ENCODE measurements at places on chromosomes 2 and 18.

- no peak for DNase-seq
Measured at GRCh38 chr2:63058921-63059792, 8.5 kb downstream of the OTX1 start.

DNA sequence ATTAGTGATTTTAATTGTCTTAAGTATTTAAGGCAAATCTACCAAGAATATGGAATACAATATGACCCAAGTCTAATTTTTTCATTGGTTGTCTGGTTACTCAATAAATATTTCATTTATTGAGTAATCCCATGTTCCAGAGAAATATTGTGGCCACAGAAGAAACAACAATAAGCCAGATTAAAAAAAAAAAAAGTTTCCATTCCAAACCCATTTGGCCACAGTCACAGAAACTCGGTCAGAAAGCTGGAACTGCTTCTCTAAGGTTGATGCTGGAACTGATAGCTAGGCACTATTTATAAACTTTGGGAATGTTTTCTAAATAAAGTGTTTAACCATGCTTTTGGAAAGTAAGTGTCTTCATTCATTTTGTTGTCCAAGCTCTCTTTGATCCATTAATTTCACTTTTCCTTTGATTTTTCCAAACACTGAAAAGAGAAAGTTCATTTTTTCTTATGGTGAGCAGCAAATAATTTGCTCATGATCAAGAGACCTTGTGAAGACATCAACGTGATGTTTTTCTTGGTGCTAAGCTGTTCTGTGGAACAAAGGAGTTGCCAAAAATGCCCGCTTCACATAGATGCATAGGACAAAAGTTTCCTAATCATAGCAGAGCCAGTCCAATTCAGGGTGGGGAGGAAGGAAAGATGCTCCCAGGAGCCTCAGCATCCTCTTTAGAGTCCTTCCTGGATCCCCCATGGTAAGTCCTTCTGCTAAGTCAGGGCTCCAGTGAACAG, 72.1 kb upstream of the CCBE1 start:
- no peak for DNase-seq

- DNase-seq, result no peak
Measured at GRCh38 chr2:95551055-95551568, 40.7 kb upstream of the TRIM43 start.

DNA sequence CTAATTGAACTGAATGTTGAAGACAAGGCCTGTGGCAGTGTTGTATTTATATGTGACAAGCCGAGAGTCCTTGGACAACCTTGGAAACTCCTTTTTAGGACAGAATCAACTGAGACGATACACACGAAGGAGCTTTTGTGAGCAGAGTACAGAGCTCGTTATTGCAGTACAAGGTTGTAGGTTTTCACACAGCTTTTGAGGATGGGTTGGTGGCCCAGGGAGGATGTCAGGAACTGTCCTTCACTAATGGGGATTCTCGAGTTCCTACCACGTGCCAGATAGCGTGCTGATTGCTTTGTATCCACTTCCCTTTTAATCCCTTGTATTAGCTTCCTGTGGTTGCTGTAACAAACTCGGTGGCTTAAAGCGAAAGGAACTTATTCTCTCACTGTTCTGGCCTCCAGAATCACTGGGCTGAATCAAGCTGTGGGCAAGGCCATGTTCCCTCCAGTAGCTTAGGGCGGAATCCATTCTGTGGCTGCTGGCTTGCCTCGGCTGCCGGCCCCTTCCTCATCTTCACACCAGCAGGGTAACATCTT, 20.2 kb downstream of the INPP4A start:
- no peak for DNase-seq

- DNase-seq, result no peak
Measured at GRCh38 chr2:68937346-68938055, 15.2 kb downstream of the GKN2 start.

GRCh38 chr2:68365087-68365486, at the start of gene PLEK:
Gene PLEK (plus strand): TSS chr2:68365282. CDS start chr2:68365352, 70 bp downstream.
- DNase-seq, result peak; percentile 38

DNA sequence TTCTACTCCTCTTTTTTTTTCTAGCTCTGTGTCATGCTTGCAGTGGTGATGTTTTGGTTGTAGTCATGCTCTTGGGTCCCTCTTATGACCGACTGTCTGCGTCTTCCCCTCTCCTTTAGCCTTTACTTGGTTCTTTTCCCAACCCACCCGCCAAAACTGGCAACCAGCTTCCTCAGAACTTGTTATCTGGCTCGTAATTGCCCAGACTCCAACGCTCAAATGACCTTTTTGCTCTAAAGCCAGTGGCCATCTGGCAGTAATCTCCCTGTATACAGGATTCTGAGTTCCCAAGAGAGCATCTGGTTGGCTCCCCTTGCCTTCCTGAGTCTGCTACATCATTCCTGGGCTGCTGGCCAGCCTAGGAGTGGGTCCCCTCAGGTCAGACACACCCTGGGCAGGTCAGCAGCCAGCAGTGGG, 147.2 kb downstream of the MGAT5 start:
- no peak for DNase-seq

- no peak for DNase-seq
Measured at GRCh38 chr2:21633466-21633865, 509.7 kb downstream of the TDRD15 start.

GRCh38 chr2:73131807-73132206, 19.1 kb upstream of the RAB11FIP5 start:
- DNase-seq, result no peak

- no peak for DNase-seq
Measured at GRCh38 chr2:138293045-138293444, 208.5 kb upstream of the SPOPL start.

GRCh38 chr2:231334981-231335380, 60.5 kb upstream of the B3GNT7 start:
- no peak for DNase-seq

- DNase-seq, result no peak
Measured at GRCh38 chr2:157848213-157848612, 27.9 kb downstream of the ACVR1 start.

GRCh38 chr2:12059616-12060441, 313.4 kb downstream of the LPIN1 start:
- DNase-seq, result no peak

DNA sequence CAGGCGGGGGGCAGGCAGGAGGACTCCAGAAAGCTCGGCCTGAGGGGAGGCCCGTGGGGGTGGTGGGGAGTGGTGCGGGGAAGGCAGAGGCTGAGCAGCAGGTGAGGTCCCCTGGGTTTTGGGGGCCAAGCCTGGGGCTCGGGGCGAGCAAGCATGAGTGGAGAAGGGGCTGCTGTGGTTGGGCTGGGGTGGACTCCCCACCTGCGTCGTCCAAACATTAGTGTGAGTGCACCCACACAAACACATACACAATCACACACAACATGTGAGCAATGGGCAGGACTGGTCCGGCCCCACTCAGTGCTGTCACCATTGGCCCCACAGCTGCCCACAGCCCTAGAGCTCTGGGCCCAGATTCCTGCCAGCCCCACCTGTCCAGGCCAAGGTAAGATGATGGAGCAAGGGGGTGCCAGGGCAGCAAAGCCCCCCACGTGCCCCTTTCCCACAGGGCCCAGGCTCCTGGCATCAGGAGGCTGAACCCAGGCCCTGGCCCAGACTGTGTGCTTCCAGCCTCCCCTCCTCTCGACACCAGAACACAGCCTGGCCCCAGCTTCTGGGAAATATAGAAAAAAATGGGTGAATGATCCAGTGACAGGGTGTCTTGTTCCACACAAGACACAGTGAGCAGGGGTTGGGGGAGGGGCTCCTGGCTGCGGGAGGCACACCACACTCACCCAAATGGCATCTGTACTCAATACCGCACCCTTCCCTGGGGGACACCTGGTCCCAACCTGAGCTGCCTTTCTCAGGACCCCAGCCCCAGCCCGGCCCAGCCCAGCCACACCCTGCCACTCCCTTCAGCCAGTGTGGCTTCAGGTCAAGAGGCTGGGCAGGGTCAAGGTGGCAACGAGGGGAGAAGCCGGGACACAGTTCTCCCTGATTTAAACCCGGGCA, 463 bp upstream of the ALPP start:
- no peak for DNase-seq

GRCh38 chr18:45249246-45249661, 366.0 kb upstream of the SLC14A2 start:
- no peak for DNase-seq

DNA sequence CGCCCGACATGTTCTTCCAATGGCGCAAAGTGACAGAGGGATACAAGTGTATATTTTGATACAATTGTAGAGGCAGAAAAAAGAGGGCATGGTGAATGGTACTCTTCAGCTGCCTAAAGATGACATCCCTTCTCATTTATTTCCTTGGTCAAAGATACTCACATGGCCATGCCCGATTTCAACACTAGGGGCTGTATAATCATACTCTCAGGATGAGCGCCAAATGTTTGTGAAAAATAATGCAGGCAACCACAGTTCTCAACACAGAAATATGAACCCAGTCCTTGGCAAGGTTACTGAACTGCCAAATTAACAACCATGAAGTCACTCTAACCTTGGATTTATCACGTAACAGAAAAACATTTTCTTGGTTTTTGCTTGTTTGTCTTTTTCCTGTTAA, 204.4 kb downstream of the CCDC102B start:
- no peak for DNase-seq

DNA sequence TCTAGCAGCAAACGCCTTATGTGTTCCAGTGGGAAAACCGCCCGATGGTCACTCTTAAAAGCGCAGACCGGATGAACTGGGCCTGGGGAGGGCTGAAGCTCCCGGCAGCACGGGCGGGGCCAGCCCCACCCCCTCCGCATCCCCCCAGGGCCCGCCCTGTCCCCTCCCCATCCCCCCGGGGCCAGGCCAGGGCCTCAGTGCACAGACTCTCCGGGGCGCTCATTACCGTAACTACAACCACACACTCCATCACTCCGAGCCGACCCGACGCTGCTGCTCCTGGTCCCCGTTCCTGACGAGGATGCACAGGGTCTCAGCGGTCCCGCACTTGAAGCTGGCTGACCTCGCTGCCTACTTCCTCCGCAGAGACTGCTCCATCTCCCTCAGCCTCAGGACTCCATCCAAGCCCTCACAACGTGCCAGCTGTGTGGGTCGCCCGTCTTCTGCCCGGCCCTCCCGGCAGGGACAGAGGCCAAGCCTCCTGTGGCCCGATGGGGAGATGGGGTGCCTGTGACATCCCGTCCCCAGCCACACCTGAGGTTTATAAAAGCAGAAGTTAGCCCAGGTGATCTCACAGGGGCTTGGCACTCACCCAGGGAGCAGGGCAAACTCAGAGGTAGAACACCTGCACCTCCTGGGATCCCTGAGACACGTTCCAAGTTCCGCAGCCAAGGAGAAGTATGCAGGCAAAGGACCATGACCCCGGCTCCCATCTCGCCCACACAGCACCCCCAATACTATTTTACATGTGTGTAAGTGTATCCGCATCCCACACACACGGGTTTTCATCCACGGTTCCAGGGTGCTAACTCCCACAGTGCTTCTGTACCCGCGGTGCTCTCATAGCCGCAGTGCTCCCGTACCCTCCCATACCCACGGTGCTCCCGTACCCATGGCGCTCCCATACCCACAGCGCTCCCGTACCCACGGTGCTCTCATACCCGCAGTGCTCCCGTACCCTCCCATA, 36.0 kb downstream of the SLC66A2 start:
- no peak for DNase-seq

- no peak for DNase-seq
Measured at GRCh38 chr18:77557046-77557587, 307.5 kb downstream of the GALR1 start.

GRCh38 chr2:1709946-1710560, 34.3 kb downstream of the PXDN start:
- no peak for DNase-seq

- DNase-seq, result no peak
Measured at GRCh38 chr2:216551234-216552068, 52.8 kb downstream of the RPL37A start.

DNA sequence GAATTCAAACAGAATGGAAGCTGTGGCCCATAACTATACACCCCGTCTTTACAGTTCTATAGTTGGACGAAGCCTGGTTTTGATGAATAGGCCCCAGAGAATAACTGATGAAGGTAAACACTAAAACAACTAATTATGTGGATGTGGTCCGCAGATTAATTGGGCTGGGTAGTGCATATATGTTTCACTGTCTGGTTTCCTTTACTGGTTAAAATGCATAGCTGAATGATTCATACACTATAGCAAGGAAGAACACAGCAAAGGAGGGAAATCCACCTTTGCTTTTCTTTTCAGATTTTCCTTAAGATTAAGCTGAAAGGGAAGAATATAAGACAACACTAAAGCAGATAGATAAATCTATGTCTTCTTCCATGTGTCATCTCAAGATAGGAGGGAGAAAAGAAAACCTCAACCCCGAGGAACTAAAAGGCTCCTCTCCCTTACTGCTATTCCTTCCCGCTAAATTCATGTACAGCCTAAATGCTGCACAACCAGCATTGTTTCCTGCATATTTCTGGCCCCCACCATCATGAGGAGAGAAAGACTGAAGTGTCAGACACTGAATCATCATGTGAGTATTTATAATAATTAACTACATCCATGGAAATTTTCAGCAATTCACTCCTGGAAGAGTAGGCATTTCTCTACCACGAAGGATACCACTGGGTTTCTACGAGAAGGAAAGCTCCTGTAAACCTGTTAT, 297.1 kb upstream of the CCDC68 start:
- no peak for DNase-seq

DNA sequence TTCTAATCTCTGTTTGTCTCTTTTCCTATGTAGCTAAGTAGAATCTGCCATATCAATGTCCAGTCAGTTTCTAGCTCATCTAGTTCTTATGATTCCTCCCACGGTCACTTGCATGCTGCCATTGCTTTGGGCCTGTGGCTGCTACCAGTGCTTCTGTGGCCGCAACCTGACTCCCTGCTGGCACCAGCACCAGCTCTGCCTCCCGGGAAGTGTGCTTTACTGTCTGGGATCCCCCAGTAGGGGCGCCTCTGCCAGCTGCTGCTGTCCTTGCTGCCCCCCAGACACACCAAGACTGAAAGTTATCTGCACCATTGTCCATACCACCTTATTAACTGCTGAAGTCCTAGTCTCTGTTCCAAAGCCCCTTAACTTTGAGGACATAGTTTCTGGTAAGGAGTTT, 56.3 kb downstream of the RAPGEF4 start:
- no peak for DNase-seq

- no peak for DNase-seq
Measured at GRCh38 chr2:21070341-21071257, 26.7 kb upstream of the APOB start.

DNA sequence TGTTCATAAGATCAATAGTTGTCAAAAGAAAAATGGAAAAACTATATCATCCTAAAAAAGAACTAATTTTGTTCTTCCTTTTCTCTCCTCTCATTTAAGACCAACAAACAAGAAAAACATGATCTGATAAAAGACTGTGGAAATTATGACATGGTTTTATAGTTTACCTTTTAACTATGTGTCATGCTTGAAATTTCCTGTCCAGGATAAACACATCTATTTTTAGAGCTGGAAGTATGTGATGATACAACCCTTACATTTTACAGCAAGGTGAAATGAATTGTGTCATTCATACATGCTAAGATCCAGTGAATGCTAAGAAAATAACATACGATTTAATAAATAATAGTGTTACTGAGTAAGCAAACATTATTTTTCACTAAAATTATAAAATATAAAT, 89.9 kb downstream of the GULP1 start:
- DNase-seq, result no peak
